ENCODE measurements at places on chromosomes 13 and 19.

DNA sequence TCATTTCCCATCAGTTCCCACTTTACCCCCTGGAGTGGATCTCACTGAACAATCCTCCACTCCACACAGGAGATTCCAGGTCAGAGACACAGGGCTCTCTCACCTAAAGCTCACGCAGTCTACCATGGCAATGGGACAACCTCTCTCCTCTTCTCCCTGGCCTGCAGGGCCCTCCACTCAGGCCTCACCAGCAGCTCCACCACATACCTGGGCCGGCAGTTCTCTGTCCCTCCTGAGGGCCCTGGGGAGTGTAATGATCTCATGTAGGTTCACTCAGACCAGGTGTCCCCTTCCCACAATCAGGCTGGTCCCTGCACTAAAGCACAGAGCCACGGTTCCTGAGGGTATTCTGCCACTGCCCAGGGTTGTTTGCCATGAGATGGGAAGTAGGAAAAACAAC is 15.6 kb downstream of the CEACAM3 start:
- DNase-seq: no peak

DNA sequence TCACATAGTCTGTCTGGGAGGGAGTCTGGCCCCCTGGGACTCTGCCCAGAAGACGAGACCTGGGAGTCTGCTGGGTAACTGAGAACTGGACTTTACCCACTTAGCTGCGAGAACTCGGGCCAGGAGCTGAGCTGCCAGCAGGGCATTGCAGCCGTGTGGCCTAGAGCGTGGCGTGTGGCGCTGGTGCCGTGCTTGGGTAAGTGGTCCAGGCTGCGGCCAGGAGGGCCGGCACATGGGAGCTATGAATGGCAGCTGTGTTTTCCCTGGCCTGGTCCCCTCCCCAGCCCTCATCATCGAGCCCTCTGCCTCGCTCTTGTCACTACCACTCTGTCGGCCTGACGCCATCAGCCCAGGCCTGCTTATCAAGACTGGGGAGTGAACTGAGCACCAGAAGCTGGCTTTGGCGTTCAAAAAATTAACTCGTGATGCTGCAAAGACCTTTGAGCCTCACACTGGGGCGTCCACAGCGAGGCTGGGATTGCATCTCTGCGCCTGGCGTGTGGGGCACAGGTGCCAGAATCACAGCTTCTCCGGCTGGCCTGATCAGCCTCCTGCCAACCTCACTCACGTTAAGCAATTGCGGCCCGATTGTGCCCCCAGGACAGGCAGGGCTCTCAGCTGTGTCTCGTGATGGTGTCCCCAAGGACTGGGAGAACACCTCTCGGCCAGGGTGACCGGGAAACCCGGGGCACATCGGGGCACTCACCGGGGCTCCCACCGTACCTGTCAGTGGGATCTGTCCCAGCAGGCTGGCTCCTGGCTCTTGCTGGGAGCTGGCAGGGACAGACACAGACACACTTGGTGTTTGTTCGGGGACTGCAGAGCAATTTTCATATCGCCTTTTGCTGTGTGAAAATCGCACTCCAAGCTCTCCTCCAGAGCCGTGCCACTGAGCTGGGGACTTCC is 85.9 kb downstream of the KDM4B start:
- DNase-seq: no peak

- no peak for DNase-seq
These were observed 171.2 kb upstream of the UBL3 start for GRCh38 chr13:30021611-30022010.

DNA sequence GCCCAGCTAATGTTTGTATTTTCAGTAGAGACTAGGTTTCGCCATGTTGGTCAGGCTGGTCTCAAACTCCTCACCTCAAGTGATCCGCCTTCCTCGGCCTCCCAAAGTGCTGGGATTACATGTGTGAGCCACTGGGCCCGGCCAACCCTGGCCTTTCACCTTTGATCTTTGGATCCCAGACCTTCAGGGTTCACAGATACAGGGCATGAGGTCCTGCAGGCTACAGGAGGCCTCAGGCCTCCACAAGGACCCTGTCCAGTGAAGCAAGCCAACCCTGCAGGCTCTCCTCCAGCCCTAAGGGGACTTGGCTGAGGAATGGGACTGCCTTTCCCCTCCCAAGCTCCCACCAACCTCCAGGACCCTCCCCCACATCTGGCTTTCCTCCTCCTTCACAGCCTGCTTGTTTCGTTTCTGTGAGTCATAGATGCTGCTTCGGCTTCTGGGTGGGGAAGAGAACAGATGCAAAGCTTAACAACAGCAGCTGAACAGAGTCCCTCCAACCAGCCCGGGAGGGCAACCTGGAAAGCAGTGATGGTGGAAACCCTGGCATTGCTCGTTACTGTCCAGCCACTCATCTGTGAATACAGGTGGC is 11.8 kb downstream of the ARHGEF18 start:
- no peak for DNase-seq

DNA sequence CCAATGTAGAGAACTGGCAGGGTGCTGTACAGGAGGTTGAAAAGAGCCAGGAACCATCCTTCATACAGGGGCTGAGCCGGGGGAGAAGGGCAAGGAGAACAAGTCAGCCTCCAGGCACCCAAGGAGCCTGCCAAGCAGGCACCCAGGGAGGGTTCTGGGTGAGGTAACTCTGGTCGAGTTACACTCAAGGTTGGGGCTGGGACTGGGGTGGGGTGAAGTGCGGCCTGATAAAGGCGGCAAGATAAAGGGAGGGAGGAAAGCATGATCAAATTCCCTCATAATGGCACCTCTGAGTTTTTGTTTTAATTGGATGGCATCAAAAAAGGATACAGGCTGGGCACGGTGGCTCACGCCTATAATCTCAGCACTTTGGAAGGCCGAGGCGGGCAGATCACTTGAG is 25.0 kb downstream of the ATP8B3 start:
- DNase-seq: no peak

- no peak for DNase-seq
These were observed 232.1 kb downstream of the DIAPH3 start for GRCh38 chr13:59931621-59932020.

GRCh38 chr19:4267101-4267900 is 11.8 kb upstream of the SHD start:
- DNase-seq: peak; percentile 16

- DNase-seq: no peak
These were observed 36.3 kb upstream of the DPRX start for GRCh38 chr19:53595510-53595867.

DNA sequence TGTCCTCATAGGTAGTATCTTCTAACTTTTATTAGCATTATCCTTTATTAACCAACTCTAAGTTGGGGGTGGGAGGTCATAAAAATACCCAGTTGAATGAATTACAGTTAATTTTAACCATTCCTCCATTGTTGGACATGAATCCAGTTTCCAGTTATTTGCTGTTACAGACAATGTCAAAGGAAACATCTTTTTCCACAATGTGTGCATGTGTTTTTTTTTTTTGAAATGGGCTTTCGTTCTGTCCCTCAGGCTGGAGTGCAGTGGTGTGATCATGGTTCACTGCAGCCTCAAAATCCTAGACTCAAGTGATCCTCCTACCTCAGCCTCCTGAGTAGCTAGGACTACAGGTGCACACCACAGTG is 32.0 kb downstream of the KLF5 start:
- no peak for DNase-seq

GRCh38 chr13:110162866-110163658 is 143.9 kb downstream of the COL4A1 start:
- no peak for DNase-seq

GRCh38 chr13:50831512-50831911 is 12.0 kb downstream of the DLEU7 start:
- DNase-seq: no peak

GRCh38 chr19:29265436-29265835 is 52.5 kb upstream of the UQCRFS1 start:
- DNase-seq: no peak

Measured in COR-L47 (cell line).